ENCODE measurements at places on chromosomes 12 and 14.

DNA sequence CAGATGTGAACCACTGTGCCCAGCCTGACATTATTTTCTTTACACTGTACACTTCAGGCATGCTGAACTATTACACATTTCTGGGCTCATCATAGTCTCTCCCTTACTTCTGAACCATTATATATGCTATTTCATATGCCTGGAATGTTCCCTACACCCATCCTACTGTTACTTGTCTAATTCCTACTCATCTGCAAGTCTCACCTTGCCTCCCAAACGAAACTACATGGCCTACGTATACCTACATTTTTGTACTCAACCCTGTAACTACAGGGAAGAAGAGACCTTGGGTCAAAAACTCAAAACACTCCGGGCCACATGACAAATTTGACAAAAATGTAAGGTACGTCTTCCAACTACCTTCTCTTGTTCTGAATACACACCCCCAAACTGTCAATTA, 9.5 kb upstream of the EEA1 start:
- no peak for DNase-seq

- no peak for DNase-seq
Measured at GRCh38 chr12:10612110-10612509, 1.3 kb downstream of the MAGOHB start.

DNA sequence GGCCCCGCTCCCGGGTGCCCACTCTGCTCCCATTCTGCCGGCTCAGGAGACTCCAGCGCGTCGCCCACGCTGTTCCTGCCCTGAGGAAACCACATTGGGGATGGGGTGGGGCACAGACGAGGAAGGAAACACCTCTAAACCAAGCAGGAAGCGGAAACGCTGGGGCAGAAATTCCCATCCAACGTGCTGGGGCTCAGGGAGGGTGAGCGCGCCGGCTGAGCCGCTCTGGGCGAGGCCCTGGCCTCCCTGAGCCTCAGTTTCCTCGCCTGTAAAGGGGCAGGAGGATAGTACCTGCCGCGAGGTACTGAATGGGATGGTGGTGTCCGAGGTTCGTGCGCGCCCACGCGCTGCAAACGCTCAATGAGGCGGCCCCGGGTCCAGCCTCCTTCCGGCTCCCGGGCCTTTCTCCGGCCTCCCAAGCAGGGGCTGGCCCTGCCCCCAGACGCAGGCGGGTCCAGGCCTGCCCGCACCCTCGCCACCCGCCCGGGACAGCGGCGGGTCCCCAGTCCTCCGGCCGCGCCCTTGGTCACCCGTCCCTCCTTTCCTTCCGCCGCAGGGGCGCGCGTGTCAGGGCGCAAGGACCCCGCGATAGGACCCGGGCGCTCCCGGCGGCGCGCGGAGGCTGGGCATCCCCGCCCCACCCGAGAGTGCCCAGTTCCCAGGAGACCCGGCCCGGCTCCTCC, 673 bp downstream of the BEGAIN start:
- peak; percentile 57 for DNase-seq

- DNase-seq = no peak
Measured at GRCh38 chr12:31119803-31120211, 46.1 kb downstream of the DDX11 start.

- DNase-seq = no peak
Measured at GRCh38 chr12:65171073-65171472, 1.7 kb downstream of the LEMD3 start.

- DNase-seq = no peak
Measured at GRCh38 chr14:67580336-67581171, 19.5 kb downstream of the PIGH start.

DNA sequence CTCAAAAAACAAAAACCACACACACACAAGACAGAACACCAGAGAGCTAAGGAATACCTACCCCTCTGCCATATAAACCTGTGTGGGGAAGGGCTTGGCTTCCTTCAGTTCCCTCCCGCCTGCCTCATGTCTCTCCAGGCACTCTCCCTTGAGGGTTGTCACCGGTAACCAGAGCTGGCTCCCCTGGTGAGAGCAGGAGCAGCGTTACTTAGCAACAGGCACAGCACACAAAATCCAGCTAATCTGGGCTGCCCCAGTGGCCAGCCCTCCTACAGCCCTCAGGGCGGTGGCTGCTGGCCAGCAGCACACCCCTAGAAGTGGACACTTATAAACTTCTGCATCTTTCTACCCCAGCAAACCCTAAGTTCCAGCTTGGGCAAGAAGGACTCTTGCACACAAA, 21.6 kb upstream of the NR4A1 start:
- DNase-seq = no peak

All from stimulated activated CD4-positive, alpha-beta T cell treated with anti-CD3 and anti-CD28 coated beads, TNF-alpha, amount 100 ng/mL, for 24 hours (primary cell).